ENCODE measurements at places on chromosomes 6 and 20. TPM values are rescaled to one million over a fixed set of nuclear protein-coding genes. Genes with fewer than 3 reads are reported as not detected.

Gene VAPB
- total RNA-seq, result 25.5 TPM

Gene IL17A
- not detected for total RNA-seq

Gene LRFN2
- total RNA-seq, result not detected

Gene KIAA0408
- 0.50 TPM for total RNA-seq

Gene SEL1L2
- not detected for total RNA-seq

Gene B3GAT2
- not detected for total RNA-seq

Gene HSPA1L
- 2.2 TPM for total RNA-seq

Gene HLA-DPA1
- total RNA-seq, result 0.17 TPM

Gene SCUBE3
- total RNA-seq, result 153 TPM

Gene FAM83B
- total RNA-seq, result 0.03 TPM

Gene PEX3
- total RNA-seq, result 22.4 TPM

Measured in smooth muscle cell of the pulmonary artery (primary cell).